Posterior vena cava (tissue), 2 donors: ENCODE measurements at places on chromosomes 7 and 10.
A peak's percentile ranks its signal among the peaks of the same experiment; 100 is the strongest.

GRCh38 chr7:47619806-47620205 lies 37.9 kb upstream of the TNS3 start:
- DNase-seq, result no peak

DNA sequence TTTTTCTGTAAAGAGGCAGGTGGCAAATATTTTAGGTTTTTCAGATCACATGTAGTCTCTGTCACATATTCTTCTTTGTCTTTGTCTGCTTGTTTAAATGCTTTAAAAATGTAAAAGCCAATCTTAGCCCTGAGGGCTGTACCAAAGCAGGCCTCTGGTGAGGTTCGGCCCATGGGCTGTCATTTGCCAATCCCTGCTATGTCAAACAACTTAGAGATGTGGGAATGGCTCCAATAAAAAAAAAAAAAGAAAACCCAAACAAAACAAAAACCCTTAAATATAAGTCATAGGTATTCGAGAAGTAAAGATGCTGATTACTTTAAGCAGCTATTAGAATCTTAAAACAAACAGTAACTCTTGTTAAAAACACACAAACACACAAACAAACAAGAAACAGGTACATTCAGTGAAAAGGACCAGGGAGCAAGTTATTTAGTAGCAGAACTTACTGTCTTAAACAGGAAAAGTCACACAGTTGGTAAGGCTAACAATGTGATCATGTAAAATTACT lies 61.4 kb upstream of the NAMPT start:
- DNase-seq, result no peak

DNA sequence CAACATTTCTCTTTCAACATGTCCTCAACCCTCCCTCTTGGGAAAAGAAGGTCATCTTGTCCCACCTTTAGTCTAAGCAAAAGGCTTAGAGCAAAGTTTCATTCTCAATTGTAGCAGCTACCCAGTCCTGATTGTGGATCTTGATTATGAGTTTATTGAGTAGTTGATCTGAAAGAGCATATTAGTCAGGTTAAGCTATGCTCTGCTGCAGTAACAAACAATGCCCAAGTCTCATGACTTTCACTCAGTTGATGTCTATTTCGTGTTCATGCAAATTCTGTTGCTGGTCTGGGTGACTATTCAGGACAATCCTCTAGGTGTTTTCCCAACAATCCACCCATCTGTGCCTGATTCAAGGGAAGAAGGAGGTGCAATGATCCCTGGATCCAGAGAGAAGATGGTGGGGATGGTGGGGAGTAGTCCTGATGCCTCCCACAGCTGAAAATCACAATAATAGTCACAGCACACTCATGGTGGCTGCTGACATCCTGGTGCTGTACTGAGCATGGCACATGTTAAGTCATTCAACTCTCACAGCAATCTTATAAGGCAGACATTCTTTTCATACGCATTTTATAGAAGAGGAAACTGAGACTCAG lies 54.7 kb downstream of the NPTX2 start:
- peak; percentile 11 for DNase-seq

DNA sequence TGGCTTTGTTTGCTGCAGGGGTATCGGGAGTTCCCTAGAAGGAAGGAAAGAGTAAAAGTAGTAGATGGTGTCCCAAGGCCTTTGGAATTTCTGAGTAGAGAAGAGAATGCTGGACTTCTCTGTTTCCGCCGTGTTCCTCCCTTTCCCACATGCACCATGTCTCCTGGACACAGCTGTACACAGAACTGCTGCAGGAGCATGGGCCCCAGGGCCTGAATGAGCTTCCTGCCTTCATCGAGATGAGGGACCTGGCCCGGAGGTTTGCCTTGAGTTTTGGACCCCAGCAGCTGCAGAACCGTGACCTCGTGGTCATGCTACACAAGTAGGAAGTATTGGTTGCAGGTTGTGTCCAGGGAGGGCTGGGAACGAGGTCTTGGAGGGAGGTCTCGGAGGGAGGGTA lies 15.3 kb upstream of the PVRIG start:
- DNase-seq, result no peak

- no peak for DNase-seq
Observed at GRCh38 chr10:66656499-66656898, 269.3 kb upstream of the LRRTM3 start.

DNA sequence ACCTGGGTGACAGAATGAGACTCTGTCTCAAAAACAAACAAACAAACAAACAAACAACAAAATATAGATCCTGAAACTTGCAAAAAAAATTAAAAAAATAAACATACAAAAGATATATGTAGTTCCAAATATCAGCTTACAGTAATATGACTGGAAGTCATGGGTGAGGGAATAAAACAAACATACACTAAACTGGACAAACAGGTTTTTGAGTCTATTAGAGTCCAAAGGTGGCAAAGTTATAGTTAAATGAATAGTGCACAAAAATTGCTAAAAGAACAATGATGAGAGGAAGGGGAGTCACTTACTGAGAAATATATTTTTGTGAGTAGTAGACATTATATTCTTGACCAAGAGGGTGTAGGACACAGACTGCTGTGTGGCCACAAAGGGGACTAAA lies 16.7 kb upstream of the RSBN1L start:
- no peak for DNase-seq

GRCh38 chr7:130048906-130049305 lies 2.3 kb downstream of the ZC3HC1 start:
- DNase-seq, result no peak

- DNase-seq, result no peak
Observed at GRCh38 chr7:93226310-93226709, at the start of gene HEPACAM2. Gene HEPACAM2, minus strand, starts transcription at chr7:93226469.

GRCh38 chr7:30309842-30310435 lies 25.5 kb downstream of the ZNRF2 start:
- no peak for DNase-seq

- DNase-seq, result peak; percentile 64
Observed at GRCh38 chr7:56291-56913, 136.0 kb upstream of the FAM20C start.

GRCh38 chr7:81110673-81111072 lies 191.8 kb upstream of the SEMA3C start:
- DNase-seq, result no peak

GRCh38 chr10:97584060-97584797 lies at the start of gene HOGA1:
Gene HOGA1, plus strand, starts transcription at chr10:97584389. Its CDS starts 315 bp downstream, at chr10:97584704.
- DNase-seq, result peak; percentile 94

- no peak for DNase-seq
Observed at GRCh38 chr7:51482976-51483375, 166.4 kb upstream of the COBL start.

GRCh38 chr10:78865538-78865875 lies 203.3 kb upstream of the ZMIZ1 start:
- no peak for DNase-seq

DNA sequence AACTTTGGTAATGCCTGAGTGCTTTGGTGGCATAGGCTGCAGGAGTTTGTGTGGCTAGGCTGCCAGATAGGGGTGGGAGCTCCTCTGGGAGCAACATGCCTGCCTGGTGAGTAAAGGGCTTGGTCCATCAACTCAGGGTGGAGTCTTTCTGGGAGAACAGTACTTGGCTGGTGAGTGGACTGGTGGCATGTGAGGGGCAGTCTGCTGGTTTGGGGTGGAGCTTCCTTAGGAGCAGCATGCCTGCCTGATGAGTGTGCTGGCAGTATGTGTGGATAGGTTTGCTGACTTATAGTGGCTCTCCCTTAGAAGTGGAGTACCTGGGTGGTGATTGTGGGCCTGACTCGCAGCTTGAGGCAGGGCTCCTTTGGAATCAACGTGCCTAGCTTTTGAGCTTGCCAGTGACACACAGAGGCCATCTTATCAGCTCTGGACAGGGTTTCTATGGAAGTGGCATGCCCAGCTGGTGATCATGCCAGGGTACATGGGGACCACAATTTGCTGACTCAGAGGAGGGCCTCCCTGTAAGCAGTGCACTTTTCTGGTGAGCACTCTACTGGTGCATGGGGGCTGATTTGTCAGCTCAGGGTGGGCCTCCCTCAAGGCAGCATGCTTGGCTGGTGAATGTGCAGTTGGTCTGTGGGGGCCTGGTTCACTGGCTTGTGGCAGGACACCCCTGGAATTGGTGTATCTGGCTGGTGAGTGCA lies 35.0 kb upstream of the SRI start:
- no peak for DNase-seq

DNA sequence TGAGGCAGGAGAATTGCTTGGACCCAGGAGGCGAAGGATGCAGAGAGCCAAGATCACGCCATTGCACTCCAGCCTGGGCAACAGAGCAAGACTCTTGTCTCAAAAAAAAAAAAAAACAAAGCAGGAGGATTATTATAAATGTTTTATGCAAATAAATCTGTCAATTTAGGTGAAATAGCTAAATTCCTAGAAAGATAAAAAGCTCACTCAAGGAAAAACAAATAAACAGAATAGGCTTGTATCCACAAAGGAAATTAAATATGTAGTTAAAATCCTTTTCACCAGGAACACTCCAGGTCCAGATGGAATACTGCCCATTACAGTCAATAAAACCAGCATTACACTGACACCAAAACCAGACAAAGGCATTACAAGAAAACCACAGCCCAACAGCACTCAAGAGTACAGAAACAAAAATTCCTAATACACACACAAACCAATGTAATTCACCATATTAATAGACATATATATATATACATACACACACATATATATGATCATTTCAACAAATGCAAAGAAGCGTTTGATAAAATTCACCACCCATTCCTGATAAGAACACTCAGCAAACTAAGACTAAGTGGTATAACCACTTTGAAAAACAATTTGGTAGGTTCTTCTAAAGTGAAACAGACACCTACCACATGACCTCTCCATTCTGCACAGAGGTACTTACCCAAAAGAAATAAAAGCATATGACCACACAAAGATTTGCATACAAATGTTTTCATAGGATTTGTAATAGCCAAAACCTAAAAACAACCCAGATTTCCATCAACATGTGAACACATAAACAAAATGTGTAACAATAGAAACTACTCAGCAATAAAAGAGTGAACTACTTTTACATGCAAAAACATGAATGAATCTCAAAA lies 38.8 kb downstream of the ABI1 start:
- DNase-seq, result no peak

DNA sequence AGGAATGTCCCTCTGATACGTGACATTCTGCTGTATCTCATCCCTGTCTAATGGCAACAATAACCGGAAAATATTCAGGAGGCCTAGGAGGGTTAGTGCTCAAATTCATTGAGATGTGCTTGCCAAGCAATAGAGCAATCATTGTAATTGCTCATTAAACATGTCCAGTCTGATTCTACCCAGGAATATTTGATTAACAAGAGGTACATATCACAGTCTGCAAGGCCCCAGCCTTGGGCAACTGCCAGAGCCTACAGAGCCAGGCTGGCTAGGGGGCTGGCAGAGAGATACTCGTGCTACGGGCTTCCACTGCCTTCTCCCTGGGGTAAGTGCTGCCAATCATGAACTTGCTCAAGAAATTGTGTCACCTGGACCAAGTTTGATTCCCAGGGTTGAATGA lies 99.1 kb downstream of the ALOX5 start:
- no peak for DNase-seq

- DNase-seq, result no peak
Observed at GRCh38 chr7:141301544-141301943, 227.7 kb downstream of the TMEM178B start.

DNA sequence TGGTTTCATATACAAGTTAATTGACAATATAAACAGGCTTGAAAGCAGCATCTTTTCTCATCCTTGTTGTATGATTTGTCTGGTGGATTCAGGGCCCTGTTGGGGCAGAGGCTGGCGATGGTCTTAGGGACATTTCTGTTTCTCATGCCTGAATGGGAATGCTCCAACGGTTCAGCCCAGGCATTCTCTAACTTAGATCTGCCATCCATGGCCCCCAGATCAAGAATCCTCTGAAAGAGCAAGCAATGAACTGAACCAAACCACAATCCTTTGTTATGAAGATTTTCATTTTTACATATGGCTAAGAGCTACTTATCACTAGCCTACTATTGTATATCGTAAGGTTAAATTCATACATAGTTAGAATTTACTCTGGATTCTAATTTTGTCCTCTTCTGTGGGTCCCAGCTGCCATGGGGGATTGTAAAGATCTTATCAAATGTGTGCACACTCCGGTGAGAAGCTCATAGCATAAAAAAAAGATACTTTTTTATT lies 163.9 kb downstream of the COBL start:
- no peak for DNase-seq
